H1 (cell line): ENCODE measurements at places on chromosomes 16 and 17.

GRCh38 chr16:77805398-77805797, 17.0 kb downstream of the VAT1L start:
- no peak for DNase-seq

DNA sequence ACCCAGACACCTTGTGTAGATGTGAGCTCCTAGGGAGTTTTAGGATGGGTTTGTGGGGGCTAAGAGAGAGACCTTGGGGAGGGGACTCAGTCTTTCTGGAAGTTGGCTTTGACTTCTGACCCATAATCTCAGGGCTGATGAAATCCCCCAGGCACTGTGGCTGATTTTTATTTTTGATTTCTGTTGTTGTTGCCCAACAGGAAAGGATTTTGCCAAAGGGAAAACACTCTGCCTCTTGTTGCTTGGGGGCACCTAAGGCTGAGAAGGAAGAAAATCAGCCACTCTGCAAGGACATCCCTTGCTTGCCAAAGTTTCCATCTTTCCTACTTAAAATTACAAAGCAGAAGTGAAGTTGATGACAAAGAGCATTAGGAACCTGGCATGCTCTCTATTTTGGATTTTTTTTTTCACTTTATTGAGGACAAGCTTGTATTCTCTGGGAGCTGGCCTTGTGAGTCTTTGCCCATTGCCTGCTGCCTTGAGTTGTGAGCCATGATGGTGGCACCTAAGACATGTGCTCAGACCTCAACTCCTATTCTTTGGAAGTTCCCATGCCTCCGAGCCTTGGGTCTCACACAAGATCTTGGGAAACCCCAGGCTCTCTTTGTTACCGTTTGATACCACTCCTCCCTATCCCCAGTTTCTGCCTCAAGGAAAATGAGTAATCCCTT, 3.2 kb upstream of the C1QTNF1 start:
- DNase-seq = no peak

GRCh38 chr17:48492401-48493298, 38.2 kb downstream of the HOXB1 start:
- peak; percentile 79 for DNase-seq

- DNase-seq = no peak
These were observed 23.3 kb downstream of the CPNE2 start for GRCh38 chr16:57115514-57116182.

GRCh38 chr17:63529711-63530556, 6.8 kb downstream of the KCNH6 start:
- no peak for DNase-seq

DNA sequence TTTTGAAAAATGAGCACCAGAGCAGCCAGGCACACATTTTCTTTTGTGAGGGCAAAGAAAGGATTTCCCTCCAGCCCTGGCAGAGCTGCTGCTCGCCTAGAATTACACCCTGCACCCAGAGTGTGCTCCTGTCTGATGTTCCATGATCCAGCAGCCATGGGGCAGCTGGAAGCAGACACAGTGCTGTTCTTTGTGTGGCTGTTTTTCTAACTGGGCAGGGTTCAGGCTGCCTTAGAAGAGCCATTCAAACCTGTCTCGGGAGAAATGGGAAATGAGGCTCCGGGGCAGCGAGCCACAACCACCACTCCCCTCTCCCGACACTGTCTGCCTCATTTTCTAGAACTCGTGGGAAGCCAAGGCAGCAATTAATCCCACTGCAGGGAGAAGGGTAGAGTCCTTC, 28.9 kb downstream of the LITAF start:
- no peak for DNase-seq

DNA sequence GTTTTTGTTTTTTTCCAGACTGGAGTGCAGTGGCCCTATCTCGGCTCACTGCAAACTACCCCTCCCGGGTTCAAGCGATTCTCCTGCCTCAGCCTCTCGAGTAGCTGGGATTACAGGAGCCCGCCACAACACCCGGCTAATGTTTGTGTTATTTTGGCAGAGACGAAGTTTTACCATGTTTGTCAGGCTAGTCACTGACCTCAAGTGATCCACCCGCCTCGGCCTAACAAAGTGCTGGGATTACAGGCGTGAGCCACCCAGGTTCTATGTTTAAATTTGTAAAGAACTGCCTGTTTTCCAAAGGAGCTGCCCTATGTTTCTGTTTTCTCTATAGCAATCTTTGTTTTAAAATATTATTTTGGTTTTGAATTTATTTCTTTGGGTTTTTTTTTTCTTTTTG, 13.8 kb upstream of the C16orf87 start:
- no peak for DNase-seq
